ENCODE measurements at places on chromosomes 16 and 17.

DNA sequence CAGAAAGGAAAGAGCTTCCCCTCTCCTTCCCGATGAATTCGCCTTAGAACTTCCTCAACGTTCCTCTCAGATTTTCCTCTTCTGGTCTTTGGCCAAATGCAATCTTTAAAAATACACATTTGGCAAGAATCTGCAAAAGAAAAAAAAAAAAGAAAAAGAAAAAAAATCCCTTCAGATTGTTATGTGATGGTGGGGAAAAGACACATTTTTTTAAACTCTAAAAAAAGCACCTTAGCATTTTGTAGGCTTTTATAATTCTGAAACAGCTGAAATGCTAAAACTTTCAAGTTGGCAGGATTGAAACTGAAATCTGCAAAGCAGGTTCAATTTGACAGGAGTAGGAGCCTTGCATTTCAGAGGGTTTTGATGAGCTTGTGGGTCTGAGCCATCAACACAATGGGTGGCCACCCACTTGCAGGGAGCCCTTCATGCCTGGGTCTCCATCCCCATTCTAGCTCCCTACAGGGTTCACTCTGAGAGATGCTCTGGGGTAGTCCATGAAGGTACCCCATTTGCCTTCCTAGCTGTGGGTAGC lies 33.1 kb downstream of the CACNG3 start:
- DNase-seq = no peak

DNA sequence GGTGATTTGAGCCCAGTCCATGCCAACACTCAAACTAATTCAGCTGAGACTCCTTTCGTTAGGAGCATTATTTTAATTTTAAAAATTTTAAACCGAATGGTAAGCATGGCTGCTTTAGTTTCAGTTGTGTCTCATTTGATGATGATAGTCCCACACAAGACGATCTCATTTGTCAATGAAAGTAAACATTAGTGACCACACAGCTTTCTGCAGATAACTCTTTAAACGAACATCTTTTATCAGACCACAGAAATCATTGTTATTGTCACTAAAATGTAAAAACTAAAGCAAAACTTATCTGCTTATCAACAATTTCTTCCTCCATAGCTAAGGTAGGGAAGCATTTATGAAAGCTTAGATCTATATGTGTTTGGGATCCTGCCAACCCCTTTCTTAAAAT lies 382.2 kb downstream of the ZFHX3 start:
- no peak for DNase-seq

GRCh38 chr17:77677630-77678029 lies 280.9 kb upstream of the TNRC6C start:
- DNase-seq = no peak

DNA sequence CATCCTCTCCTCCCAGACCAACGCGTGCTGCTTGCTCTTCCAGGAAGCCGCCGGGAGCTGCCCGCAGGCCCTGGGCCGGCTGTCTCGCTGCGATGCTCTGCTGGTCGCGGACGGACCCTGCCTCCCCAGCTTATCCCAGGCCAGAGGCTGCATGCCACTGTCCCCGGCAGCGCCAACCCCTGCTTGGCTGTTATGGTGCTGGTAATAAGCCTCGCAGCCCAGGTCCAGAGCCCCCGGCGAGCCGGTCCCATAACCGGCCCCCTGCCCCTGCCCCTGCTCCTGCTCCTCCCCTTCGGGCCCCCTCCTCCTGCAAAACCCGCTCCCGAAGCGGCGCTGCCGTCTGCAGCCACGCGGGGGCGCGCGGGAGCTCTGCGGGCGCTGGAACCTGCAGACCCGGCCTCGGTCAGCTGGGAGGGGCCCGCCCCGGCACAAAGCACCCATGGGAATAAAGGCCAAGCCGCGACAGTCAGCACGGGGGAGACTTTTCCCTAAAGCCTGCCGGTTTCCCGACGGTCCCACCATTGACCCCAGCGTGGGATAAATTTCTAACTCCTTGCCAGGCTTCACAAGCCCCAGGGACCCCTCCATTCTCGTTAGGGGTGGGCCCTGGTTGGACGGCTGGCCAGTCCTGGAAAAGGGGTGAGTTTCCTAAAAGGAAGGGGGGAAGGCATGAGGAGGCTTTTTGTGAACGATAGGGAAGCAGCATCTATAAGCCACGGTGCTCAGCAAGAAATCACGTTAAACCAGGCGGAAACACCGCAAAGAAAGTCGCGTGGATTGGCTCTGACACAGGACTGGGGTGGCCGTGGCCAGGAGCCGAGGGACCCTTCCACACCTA lies 11.2 kb downstream of the ENPP7 start:
- DNase-seq = peak; percentile 70

DNA sequence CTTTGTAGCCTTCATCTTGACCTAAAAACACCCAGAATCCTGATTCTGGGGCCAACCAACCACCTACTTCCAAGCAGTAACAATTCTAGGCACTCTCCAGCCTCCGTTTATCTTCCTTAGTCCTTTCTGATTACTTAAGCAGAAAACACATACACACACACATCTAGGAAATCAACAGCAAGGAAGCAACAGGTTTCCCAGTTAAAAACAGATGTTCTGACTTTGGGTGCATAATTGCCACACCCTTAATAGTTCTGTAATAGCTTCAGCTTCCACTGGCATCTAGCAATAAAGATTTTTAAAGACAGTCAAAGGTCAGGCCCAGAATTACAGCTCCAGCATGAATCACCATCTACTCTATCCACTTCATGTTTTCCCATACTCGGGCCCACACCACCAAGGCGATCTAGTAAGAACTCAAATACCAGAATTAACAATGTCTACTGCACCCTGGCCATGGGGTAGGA lies 2.6 kb downstream of the ARHGAP17 start:
- no peak for DNase-seq

- DNase-seq = no peak
Observed at GRCh38 chr16:3596101-3596861, 15.1 kb downstream of the SLX4 start.

Measured in mucosa of gallbladder (tissue), 1 donor.